Stimulated activated effector memory CD8-positive, alpha-beta T cell treated with anti-CD3 and anti-CD28 coated beads, Interleukin-12 subunit alpha, Interleukin-12 subunit beta, amount 100 ng/mL, for 72 hours (primary cell): ENCODE measurements at places on chromosomes 2 and 18.

- DNase-seq, result no peak
Observed at GRCh38 chr2:24855726-24856125, 62.5 kb downstream of the CENPO start.

GRCh38 chr2:230877759-230878598, 13.2 kb downstream of the ITM2C start:
- DNase-seq, result peak; percentile 86

DNA sequence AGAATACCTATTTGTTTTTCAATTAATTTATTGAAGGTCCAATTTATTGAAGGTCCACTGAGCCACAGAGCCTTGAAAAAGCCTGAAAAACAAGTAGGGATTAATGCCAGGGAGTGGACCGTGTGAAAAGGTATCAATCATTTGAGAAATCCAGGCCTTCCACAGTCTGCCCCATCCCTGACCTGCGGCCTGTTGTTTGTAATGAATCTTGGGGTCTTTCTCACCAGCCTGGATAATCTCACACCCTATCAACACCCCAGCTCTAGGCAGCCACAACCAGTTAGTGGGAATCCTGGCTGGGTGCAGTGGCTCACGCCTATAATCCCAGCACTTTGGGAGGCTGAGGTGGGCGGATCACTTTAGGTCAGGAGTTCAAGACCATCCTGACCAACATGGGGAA, 47.8 kb downstream of the TNFRSF11A start:
- no peak for DNase-seq

DNA sequence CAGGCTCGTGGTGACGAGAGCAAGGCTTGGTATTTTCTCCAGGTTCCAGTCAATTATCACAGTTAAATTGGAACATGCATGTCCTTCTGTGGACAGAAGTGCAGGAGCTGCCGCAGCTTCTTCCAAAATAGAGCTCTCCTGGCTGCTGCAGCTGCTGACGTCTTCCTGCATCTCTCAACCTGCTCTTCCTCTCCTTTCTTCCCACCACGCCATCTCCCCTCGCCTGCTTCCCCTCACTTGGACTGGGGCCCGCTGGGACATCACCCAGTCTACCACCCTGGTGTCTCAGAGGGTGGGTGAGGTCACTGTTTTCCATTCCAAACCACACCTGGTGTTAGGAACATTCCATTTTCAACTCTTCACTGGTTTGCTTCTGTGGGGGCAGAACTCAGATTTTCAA, 41.4 kb downstream of the SPP2 start:
- DNase-seq, result no peak

- no peak for DNase-seq
Observed at GRCh38 chr2:238632181-238633060, 205.7 kb downstream of the ASB1 start.

DNA sequence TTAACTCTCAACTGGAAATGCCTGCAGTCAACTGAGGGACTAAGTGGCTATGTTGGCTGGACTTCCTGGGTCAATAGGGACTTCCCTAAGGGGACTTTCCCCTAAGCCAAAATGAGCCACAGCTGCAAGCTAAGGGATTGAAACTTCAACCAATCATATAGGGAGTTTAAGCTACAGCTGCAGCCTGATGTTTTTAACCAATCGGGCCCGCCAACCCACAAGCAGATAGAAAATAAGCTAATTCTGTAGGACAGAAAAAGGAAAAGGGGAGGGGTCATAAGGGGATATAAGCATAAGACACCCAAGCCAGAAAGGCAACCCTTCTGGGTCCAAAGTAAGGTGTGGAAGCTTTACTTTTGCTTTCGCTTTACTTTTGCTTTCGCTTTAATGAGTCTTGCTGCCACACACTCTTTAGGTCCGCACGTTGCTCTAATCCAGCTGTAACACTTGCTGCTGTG, 927.5 kb downstream of the ERBB4 start:
- no peak for DNase-seq

- no peak for DNase-seq
Observed at GRCh38 chr2:167749016-167749415, 498.4 kb downstream of the STK39 start.

- DNase-seq, result no peak
Observed at GRCh38 chr2:104412384-104412783, 441.5 kb upstream of the POU3F3 start.

GRCh38 chr2:162099836-162100235, 25.8 kb upstream of the DPP4 start:
- no peak for DNase-seq

DNA sequence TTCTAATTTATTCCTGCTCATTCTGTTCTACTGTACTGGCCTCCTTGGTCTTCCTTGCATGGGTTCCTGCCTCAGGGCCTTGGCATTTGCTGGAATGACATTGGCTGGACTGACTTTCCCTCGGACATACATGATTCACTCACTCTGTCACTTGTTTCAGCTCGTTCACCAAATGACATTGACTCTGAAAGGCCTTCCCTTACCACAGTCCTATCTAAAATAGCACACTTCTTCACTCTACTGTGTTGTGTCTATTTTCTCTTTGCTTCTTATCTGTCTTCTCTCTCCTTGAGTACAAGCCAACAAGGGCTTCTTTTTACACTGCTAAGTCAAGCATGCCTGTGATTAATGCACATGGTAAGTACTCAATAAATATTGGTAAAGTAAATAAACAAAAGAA, 65.6 kb downstream of the SCG2 start:
- no peak for DNase-seq

DNA sequence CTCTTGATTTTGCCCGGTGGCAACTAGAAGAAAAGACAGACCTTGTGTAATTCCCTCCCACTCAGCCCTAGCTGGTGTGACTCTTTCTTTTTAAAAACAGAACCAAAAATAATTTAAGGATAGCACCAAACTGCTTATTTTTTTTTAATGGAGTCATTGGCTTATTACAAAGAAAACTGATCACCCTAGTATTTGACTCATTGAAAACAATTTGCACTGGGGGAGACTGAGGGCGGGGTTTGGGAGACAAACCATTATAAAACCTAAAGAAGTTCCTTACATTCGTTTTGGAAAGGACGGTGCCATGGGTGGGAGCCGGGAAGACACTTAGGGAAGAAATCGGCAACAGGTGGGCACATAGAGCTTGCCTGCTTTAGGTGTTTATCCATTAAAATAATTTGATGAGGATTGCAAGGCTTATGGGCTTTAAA, 2.5 kb downstream of the PAX3 start:
- DNase-seq, result no peak

DNA sequence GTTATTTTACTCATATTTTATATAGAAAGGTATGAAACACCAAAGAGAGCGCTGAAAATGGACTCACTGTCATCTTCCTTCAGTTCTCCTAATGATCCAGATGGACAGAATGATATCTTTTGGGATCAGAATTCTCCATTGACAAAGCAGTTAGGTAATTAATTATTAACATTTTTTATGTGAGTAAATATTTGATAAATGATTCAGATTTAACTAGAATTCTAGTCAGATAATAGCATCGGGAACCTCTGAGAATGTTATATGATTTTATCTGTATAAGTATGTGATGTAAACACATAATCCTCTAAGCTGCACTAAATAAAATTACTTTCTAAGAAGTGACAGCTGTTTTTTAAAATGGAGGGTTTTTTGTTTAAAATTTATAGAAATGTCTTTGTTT, 2.0 kb downstream of the ETAA1 start:
- DNase-seq, result no peak

- DNase-seq, result no peak
Observed at GRCh38 chr2:86135653-86136052, 29.6 kb downstream of the PTCD3 start.

DNA sequence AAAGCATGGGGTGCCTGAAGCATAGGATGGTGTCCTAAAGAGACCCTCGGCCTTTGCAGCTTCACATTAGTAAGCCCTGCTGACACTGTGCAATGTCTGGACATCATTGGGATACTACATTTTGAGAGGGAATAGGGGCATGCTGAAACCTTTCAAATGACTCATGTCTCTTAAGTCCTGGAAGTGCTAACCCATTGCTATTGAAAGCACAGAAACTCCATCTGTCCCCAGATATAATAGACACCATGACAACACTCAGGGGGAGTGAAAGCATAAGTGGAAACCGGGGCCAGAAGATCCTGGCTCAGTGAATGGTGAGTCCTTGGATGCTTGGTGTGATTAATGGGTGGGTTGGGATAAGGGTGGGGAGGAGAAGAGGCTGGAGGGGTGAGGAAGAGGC, 595.5 kb upstream of the ID2 start:
- no peak for DNase-seq

- no peak for DNase-seq
Observed at GRCh38 chr18:62610351-62610700, 87.5 kb downstream of the ZCCHC2 start.

- DNase-seq, result no peak
Observed at GRCh38 chr2:242020196-242021004, 150.9 kb downstream of the RTP5 start.

GRCh38 chr2:121809607-121810006, 54.2 kb downstream of the TSN start:
- DNase-seq, result no peak

GRCh38 chr2:96506016-96506906, 1.1 kb upstream of the NEURL3 start:
- no peak for DNase-seq

GRCh38 chr2:8437228-8437948, 244.5 kb upstream of the ID2 start:
- DNase-seq, result no peak

DNA sequence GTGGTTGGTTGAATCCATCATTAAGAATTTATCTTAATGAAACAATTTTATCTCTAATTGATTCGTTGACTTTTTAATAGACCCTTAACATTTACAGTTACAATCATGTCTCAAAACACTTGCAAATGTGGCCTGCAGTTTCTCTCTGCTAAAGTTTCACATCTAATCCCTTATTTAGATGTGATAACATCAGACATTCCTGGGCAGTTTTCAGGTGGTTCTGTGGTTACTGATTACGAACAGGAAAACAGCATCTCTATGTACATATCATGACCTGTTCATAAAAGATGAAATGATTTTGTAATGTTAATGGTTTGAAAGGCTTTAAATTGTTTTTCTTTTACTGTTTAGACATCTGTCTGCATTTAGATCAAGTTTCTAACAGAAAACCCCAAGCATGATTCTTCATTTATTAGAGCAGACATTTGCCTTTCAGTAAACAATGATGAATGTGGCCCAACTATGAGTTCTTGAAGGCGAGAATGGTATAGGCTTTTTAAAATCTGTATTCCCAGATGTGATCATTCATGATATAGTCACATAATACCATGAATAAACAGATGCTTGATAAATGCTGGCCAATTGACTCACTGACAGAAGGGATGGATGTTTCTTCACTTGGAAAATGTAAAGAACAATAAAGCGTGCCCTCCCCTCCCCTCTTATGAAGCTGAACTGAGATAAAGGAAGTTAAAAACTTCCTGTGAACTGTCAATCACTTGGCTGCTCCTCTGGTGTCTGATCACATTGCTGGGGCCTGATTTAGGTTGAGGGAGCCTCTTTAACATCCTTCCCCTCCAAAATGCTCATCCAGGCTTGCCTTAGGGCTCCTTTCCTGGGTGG, 3.5 kb downstream of the CAPN14 start:
- no peak for DNase-seq

- no peak for DNase-seq
Observed at GRCh38 chr18:63444580-63444979, 22.3 kb upstream of the VPS4B start.

GRCh38 chr2:17355608-17356329, 162.5 kb downstream of the RAD51AP2 start:
- no peak for DNase-seq

DNA sequence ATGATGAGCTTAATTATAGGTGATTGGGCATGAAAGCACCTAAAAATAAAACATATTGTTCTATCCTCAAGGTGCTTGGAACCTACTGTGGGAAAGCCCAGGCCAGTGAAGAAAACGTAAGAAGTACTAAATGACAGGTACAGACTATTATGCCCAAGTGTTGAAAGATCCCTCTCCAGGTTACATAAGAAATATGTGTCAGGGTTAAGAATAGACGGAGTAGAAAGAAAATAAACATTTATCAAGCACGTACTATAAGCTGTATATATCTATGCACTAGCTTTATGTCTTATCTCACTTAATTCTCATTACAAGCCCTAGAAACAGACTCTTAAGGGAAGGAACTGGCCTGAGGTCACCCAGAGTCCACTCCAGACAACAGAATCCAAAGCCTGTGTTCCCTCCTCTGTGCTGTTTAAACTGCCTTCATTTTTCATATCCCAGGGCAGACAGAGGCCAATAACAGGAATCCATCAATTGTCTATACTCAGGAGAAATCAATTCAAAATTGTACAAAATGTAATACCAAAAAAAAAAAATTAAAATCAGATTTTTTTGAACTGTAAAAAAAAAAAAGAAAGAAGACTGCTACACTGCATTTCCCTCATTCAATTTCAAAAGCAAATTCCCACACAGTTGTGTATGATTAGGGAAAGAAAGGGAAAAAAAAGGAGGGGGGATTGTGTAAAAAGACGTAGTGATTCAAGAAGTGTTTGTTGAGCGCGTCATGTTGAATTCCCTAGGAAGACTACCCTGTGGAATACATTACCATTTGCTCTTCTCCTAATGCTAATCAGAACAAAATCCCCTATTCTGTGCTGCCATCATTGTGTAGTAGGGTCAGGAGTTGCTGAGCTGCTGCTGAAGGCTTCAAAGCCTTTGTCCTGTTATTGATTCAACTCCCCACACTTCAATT, 156.3 kb downstream of the IRS1 start:
- no peak for DNase-seq
